Breast epithelium (tissue), 4 donors: ENCODE measurements at places on chromosomes 7 and 10. TPM values are rescaled to one million over a fixed set of nuclear protein-coding genes. Genes with fewer than 3 reads are reported as not detected.

Gene ANKRD2
- not detected for total RNA-seq

GRCh38 chr7:80661729-80662128, 23.3 kb downstream of the CD36 start:
- H3K4me1 ChIP-seq, result no peaks in the 10 kb centered on the region
- DNase-seq, result no peak
- H3K27me3 ChIP-seq, result no peaks in the 10 kb centered on the region
- H3K27ac ChIP-seq, result no peak overlapping the region
- H3K4me3 ChIP-seq, result no peak overlapping the region

DNA sequence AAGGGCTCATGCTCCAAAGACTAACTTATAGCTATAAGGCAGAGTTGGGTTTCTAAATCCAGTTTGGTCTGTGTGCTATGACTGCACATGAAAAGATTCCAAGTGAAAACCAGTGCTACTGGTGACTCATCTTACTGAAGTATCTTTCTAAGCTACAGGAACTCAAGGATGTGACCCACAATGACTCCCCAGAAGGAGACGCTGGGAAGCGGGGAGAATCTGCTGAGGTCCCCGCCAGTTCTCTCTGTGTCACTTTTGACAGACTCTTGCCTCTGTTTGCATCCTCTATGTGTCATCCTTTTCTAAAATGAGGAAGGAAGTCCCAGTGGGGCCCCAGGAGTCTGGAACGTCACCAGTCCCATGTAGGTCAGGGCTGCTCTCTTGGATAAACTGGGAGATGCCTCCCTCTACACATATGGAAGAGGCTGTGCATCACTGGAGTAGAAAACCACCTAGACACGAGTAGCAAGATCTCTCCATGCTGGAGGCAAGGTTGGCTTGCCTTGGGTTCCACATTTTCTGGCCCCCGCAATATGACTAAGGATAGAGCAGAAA, 28.8 kb upstream of the GPR26 start:
- no peak overlapping the region for H3K27ac ChIP-seq
- no peaks in the 10 kb centered on the region for H3K4me1 ChIP-seq
- no peak overlapping the region for H3K4me3 ChIP-seq
- DNase-seq, result no peak
- H3K27me3 ChIP-seq, result peaks cover 7% of the 10 kb centered on the region
- no peaks in the 10 kb centered on the region for H3K36me3 ChIP-seq

- no peaks in the 10 kb centered on the region for H3K27me3 ChIP-seq
- no peak overlapping the region for H3K27ac ChIP-seq
- no peak overlapping the region for H3K4me3 ChIP-seq
- H3K36me3 ChIP-seq, result no peaks in the 10 kb centered on the region
These were observed 31.6 kb upstream of the SLC29A3 start for GRCh38 chr10:71287456-71287855.

Gene POT1
- 35.1 TPM for total RNA-seq

- H3K27me3 ChIP-seq, result no peaks in the 10 kb centered on the region
- no peak overlapping the region for H3K4me3 ChIP-seq
- DNase-seq, result no peak
- H3K36me3 ChIP-seq, result no peaks in the 10 kb centered on the region
These were observed 295.2 kb downstream of the PTEN start for GRCh38 chr10:88158526-88159122.
